ENCODE measurements at places on chromosomes 13 and 19.
A peak's percentile ranks its signal among the peaks of the same experiment; 100 is the strongest.

DNA sequence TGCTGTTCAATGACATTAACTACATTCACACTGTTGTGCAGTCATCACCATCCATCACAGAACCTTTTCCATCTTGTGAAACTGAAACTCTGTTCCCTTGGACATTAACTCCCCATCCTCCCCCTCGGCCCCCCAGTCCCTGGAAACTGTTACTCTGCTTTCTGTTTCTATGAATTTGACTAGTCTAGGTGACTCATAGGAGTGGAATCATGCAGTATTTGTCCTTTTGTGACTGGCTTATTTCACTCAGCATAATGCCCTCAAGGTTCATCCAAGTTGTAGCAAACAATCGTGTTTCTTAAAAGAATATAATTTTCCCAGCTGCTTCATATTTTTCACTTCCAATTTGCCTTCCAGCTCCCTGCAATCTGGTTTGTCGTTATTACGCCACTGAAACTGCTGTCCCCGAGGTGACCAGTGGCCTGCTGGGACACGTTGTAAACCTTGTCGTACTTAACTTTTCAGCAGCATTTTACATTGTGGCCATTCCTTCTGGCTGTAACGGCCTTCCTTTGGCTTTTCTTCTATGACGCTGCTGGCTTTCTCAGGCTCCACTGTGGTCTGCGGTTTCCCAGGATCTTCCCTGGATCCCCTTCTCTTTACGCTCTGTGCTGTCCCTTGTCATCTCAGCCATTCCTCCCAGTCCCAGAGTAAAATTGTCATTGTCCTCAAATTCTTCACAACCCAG lies 74.0 kb downstream of the DHRS12 start:
- peak; percentile 89 for DNase-seq

DNA sequence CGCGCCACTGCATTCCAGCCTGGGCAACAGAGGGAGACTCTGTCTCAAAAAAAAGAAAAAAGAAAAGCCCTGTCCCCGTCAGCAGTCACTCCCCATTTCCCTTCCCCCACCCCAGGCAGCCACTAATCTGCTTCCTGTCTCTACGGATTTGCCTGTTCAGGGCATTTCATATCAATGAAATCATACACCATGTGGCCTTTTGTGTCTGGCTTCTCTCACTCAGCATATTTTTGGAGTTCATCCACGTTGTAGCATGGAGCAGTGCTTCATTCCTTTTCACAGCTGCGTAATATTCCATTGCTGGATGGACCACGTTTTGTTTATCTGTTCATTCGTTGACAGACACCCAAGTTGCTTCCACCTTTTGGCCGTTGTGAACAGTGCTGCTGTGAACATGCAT lies 36.1 kb upstream of the KLF2 start:
- DNase-seq: peak; percentile 58

- DNase-seq: no peak
Measured at GRCh38 chr19:33826521-33826920, 29.9 kb downstream of the KCTD15 start.

- DNase-seq: no peak
Measured at GRCh38 chr13:63944911-63945310, 2529.3 kb upstream of the PCDH20 start.

DNA sequence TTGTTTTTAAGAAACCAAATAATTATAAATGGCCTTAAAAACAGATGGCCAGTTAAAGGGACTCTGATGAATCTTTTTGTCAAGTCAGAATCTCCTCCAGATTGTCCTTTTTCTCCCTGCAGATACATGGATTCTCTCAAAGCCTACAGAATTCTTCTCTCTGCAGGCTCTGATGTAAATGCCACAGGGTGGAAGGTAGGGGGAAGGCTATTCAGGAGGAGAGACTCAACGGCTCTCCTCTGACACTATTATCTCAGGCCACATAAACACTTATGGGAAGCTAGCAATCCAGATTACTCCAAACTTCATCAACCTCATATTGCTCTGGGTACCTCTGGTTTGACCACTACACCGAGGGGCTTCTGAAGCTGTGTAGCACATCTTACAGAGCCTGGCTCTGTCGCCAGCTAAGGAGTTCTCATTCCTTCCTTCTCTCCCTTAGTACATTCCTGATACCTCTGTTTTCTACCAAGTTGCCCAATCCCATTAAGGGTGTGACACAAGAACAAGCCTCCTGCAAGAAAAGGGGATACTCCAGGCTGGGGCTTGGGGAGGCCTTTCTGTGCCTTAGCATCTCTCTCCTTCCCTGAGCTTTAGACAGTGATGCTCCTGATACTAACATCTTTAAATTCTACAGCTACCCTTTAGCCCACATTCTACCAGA lies 14.9 kb downstream of the LCP1 start:
- no peak for DNase-seq

- no peak for DNase-seq
Measured at GRCh38 chr13:99265162-99265800, 7.1 kb upstream of the GPR18 start.

GRCh38 chr19:31546205-31546960 lies 197.1 kb upstream of the TSHZ3 start:
- DNase-seq: no peak

- DNase-seq: no peak
Measured at GRCh38 chr13:61180234-61180633, 235.4 kb downstream of the PCDH20 start.

GRCh38 chr13:113545931-113546516 lies 38.5 kb upstream of the TFDP1 start:
- no peak for DNase-seq

DNA sequence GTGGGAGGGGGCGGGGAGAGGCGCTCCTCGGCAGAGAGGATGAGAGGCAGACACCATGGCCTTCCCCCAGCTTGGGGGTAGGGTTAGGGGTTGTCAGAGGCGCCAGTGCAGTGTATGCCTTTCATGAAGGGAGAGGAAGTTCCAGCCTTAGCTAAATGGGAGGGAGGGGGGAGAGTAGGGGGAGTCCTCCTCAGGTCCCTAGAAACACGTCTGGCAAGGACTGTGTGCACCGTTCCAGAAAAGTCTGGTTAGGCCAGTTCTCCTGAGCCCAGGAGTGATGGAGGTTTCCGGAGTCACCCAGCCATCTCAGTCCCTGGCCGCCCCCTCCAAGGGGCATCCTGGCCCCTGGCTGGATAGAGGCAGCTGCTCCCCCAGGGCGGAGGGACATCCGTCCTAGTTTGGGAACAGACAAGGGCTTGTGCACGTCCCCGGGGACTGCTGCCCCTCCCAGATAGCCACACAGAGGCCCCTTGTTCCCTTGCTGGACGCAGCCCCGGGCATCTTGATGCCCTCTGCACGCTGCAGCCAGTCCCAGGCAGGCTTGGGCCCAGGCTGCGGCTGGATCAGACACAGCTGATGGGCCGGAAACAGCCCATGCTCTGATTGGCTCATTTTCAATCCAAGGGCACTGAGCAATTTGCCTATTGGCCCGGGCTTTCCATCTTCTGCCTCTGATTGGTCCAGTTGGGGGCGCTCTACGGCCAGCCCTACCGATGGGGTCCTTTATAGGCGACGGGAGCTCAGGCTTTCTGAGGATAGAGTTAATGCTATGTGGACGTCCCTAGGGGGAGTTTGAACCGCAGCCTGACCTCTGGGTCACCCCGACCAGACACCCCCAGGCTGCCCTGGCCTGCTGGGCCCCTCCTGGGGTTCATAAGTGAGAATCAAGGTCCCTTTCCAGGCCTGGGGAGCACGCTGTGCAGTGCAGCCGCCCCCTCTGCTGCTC lies 3.8 kb downstream of the S1PR2 start:
- DNase-seq: no peak

- no peak for DNase-seq
Measured at GRCh38 chr13:71350886-71351285, 516.1 kb downstream of the DACH1 start.

GRCh38 chr19:2101417-2102335 lies 5.0 kb downstream of the IZUMO4 start:
- no peak for DNase-seq

DNA sequence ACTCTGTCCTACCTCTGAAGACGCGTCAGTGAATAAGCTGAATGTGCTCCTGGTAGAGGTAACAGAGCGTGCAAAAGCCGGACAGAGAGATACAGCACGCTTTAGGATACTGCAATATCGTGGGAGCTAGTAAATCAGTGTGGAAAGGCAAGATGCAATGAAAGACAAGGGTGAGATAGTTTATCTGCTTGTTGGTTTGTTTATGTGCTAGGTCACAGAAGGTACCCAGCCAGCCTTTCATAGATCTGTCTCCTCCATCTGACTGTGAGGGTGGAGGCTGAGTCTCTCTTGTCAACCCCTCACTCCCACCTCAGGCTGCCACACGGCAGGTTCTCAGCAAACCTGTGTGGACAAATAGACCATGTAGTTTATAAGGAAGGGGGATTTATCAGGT lies 904 bp upstream of the GIPC1 start:
- DNase-seq: no peak

DNA sequence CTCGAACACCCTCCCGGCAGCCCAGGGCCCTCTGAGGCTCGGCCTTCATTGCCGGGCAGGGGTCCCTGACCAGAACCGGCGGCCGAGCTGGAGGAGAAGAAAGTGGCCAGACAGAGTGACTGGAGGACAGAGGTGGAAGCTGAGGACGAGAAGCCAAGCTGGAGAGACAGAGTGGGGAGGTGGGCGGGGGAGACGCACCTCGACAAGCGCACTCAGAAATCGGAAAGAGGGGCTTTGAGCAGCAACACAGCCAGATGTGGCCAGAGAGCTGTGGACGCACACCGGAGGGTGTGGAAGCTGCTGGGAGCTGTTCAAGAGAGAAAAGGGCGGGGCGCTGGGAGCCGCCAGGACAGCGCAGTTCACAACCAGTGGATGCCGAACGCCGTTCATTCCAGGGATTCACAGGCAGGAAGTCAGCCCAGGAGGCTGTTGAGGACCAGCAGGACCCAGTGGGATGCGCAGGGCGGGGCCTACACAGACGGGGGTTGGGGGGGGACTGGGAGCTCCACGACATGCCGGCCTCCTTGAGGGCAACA lies 28.2 kb upstream of the C13orf46 start:
- no peak for DNase-seq

GRCh38 chr19:2084993-2085720 lies 11.0 kb downstream of the MOB3A start:
- peak; percentile 39 for DNase-seq

GRCh38 chr19:798415-799075 lies 1.3 kb downstream of the PTBP1 start:
- no peak for DNase-seq

DNA sequence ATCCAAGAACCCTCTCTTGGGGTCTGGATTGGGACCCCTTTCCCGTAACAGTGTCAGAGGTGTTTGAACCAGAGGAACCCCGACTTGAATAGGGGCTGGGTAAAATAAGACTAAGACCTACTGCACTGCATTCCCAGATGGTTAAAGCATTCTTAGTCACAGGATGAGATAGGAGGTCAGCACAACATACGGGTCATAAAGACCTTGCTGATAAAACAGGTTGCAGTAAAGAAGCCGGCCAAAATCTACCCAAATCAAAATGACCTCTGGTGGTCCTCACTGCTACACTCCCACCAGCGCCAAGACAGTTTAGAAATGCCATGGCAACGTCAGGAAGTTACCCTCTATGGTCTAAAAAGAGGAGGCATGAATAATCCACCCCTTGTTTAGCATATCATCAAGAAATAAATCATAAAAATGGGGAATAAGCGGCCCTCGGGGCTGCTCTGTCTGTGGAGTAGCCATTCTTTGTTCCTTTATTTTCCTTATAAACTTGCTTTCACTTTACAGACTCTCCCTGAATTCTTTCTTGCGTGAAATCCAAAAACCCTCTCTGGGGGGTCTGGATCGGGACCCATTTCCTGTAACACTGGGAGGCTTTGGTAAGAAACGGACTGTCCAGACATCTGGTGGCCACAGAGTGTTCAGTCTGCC lies 4.4 kb upstream of the SIN3B start:
- peak; percentile 15 for DNase-seq

DNA sequence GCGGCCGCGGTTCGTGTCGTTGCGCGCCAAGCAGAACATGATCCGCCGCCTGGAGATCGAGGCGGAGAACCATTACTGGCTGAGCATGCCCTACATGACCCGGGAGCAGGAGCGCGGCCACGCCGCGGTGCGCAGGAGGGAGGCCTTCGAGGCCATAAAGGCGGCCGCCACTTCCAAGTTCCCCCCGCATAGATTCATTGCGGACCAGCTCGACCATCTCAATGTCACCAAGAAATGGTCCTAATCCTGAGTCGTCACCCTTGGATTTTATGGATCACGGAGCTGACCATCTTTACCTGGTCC lies 475 bp downstream of the MRPL57 start:
- DNase-seq: no peak

DNA sequence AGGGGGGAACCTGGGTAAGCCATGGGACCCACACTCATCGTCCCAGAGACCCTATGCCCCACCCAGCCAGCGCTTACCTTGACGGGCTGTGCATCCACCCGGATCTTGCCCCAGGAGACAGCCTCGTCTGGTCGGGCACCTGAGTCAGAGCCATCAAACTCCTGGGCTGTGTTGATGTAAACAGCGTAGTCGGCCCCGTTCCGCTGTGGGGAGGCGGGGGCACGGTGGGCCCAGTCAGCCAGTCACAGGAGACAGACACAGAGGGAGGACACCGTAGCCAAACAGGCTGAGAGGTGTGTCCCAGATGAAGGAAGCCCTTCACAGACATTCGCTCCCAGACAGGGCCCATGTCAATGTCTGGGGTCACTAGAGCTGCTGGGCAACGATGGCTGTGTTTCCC lies 5.7 kb downstream of the DHPS start:
- DNase-seq: no peak

Data from fibroblast of skin of right quadriceps (primary cell).